ENCODE measurements at places on chromosomes 4 and X.

- no peak for DNase-seq
Measured at GRCh38 chrX:23235051-23235450, 99.6 kb upstream of the PTCHD1 start.

- no peak for DNase-seq
Measured at GRCh38 chr4:62460329-62460728, 1260.2 kb downstream of the ADGRL3 start.

DNA sequence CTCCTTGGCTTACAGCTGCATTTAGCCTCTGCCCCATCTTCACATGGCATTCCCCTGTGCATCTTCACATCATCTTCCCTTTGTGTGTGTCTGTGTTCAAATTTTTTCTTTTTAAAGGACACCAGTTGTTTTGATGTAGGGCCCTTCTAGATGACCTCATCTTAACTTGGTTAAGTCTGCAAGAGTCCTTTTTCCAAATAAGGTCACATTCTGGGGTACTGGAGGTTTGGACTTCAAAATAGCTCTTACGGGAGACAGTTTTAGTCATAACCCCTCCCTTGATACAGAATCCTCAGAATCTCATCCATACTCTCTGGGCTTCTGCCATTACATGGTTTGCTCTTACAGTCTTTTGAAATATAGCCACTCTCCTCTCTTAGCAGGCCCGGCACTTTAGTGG, 231.5 kb upstream of the ATP6AP2 start:
- DNase-seq, result no peak

GRCh38 chrX:75303795-75304194, 29.9 kb downstream of the UPRT start:
- no peak for DNase-seq

- DNase-seq, result no peak
Measured at GRCh38 chr4:149794352-149794751, 21.3 kb downstream of the IQCM start.

DNA sequence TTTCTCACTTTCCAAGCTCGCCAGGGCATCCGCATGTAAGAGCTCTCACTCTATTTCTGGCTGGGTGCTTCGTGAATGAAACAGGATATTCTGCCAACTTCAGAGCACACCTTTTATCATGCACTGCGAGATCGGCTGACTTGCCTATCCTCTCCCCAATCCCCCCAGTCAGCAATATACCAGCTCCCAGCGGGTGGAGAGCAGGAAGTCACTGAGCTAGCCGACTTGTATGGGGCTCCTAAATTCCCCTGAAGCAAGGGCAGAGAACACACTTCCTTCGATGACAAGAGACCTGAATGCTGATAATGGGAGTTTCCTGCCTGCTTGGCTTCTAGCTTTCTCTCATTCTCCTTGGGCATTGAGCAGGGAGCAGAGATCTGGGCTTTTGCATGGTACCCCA, 33.8 kb upstream of the MAMLD1 start:
- DNase-seq, result no peak

DNA sequence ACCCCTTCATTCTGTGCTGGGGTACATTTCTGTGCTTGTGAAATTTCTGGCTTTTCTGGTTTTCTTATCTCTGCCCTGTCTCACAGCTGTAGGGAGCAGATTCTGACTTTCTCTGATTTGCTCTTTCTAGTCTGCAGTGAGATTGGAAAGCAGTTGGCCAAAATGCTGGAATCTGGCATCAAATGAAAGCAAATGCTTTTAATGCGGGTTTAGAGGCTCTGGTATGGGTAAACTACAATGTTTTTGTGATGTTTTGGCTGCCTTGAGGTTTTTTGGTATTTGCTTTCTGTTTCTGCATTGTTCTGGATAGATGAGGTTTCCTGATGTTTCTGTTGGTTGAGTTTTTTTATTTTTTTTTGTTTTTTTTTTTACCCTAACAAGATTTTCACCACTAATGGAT, 23.8 kb downstream of the SMIM20 start:
- DNase-seq, result no peak
